ENCODE measurements at places on chromosomes 5 and 9.

- no peak for DNase-seq
Measured at GRCh38 chr5:87048156-87048555, 219.5 kb upstream of the RASA1 start.

GRCh38 chr9:7342229-7342628, 457.3 kb downstream of the DMAC1 start:
- DNase-seq: no peak

GRCh38 chr5:3300726-3301125, 294.9 kb upstream of the IRX1 start:
- no peak for DNase-seq

GRCh38 chr5:61342071-61342501, 10.0 kb downstream of the ZSWIM6 start:
- DNase-seq: no peak

DNA sequence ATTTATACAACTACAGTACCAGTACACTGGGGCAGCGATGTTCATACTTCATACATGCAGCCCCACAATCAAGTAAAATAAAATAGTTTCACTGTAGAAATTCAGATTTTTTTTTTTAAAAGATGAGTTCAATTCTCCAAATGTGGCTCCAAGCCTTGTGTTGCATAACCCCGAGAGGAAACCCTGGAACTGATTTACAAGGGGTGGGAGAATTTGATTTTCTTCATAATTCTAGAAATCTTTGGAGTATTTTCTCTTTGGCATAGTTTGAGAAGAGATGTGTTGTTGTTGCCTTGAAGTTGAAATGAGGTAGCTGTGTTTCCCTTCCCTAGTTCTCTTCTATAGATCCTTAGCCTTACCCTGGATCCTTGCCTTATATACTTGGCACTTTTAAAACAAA, 3.1 kb downstream of the RHOBTB3 start:
- no peak for DNase-seq

DNA sequence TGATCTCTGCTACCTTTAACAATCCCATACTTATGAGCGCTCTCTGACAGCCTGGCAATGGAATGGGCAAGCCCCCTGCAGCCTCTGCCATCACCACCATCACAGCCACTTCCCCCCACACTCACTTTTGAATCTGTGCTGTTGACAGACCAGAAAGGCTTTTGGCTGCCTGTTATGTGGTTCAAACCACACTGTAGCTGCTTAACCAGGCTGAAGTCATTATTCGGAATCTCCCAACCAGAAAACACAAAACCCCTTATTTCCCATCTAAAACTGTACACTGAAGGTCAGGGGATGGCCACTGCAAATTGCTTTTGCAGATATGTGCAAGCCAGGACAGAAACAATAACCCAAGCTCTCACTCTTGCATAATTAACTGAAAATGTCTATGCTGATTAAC, 35.8 kb downstream of the PTCH1 start:
- DNase-seq: no peak

DNA sequence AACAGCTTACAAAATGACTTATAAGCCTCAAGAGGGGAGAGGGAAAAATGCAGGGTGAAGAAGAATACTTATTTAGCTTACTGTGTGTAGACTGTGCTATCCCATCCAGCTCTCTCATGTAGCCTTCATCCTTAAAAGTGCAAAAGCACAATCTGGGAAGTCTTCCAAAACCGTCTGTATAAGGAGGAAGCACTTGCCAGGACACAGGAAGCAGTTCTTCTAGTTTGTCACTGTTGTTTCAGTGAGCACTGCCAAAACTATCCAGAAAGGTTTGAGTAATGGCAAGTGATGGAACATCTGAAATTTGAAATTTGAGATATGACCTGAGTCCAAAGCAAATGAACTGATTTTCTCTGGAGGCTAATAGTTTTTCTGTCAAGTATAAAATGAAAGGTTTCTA, 140.8 kb upstream of the ISL1 start:
- no peak for DNase-seq

GRCh38 chr5:64789457-64789856, 20.7 kb downstream of the CWC27 start:
- DNase-seq: no peak

DNA sequence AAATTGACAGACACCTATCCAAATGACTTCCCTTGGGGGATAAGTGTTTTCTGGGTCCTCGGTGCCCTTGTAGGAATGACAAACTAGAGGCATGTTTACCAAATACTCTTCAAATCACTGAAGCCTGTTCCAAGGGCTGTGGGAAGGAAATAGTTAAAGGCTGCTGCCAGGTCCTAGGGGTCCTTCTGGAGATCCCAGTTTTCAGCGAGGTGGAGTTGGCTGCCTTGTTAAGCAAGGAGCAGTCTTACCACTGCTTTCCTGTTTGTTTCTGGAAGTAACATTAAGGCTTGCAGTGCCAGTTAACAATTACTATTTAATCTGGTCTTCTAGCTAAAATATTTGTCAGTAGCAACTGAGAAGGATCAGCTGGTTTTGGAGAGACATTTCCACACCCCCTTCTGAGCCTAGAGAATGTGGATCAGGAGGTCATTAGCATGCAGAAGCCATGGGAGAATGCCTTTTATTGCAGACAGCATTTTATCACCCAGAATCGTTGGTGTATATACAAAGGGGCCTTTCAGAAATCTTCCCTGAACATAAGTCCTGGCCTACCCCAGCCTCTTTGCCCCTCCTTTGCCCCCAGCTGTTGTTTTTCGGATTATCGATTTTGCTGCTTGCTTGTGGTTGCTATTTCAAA, 238.8 kb downstream of the DMAC1 start:
- DNase-seq: no peak

All from hippocampal formation (tissue), 2 donors.